ENCODE measurements at places on chromosomes 7 and 10.

GRCh38 chr7:5582532-5582935 is 158.9 kb upstream of the TNRC18 start:
- DNase-seq: no peak

GRCh38 chr7:103955985-103956384 is 33.5 kb downstream of the RELN start:
- no peak for DNase-seq

DNA sequence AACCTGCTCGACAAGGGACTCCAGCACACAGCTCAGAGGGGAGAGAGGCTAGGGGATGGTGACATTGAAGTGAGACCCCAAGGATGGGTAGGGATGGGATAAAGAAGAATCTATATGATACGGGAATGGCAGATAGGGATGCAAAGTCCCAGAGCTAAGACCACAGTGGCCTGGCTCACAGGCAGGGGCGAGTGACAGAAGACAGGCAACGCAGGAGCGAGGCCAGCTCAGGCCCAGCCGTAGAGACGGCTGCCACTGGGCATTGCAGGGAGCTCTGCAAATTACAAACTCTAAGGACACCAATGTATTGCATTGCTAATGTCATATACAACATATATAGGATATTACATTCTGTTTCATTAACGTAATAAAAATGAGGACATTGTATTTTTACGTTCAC is 131.4 kb downstream of the TCERG1L start:
- DNase-seq: no peak

DNA sequence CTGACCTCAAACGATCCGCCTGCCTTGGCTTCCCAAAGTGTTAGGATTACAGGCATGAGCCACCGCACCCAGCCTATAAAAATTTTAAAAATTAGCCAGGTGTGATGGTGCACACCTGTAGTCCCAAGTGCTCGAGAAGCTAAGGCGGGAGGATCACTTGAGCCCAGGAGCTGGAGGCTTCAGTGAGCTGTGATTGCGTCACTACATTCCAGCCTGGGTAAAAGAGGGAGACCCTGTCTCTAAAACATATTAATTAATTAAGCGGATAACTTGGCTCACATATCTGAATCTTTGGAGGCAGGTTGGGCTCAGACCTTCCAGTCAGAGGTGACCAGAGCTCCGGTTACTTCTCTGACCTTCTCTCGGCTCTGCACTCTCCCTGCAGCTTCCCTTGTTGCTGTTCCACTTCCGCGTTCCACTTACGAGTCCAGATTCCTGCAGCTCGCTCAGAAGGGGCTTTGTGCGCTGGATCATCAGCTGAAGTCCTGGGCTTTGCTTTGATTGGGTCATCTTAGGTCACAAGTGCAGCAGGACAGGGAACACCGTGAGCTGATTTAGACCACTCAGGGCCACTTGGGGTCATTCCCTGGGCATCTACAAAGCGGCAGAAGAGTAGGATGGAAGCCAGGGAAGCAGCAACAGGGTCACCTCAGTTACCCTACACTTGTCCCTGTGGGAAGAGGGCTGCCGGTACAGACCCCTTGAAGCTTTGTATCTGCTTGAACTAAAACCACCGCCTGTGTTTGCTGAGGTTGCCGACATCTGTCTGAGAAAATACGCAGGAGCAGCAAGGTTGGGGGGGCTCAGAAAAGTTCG is 2.0 kb upstream of the ARPC1B start:
- no peak for DNase-seq

DNA sequence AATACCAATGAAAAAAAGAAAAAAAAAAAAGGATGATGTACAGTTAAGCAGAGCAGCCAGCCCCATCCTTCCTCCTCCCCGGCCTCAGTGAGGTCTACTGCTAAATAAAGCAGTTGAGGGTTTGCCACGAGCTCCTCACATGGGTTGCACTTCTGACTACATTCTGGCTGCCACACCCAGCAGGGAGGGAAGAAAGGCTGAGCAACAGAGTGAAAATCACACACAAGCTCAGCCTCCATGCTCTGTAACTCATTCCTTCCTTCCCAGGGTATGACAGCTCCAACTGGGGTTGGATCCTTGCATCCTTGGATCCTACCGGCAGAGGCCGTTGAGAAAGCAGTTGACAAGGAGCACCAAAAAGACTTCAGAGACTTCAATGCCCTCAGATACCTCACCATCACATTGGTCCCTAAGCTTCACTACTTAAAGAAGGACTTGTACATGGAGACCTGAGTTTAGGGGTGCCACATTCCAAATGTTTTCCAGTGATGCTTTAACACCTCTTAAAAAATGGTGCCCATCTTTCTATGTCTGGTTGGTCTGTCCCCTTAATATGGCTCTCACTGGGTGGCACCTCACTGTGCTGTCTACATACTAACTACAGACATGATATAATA is 52.9 kb upstream of the PIK3CG start:
- no peak for DNase-seq

- DNase-seq: no peak
These were observed 28.5 kb upstream of the TRIM24 start for GRCh38 chr7:138431517-138431916.

- peak; percentile 43 for DNase-seq
These were observed 928 bp upstream of the CSTF2T start for GRCh38 chr10:51700228-51700817.

- no peak for DNase-seq
These were observed 15.4 kb downstream of the BBIP1 start for GRCh38 chr10:110903280-110904278.

DNA sequence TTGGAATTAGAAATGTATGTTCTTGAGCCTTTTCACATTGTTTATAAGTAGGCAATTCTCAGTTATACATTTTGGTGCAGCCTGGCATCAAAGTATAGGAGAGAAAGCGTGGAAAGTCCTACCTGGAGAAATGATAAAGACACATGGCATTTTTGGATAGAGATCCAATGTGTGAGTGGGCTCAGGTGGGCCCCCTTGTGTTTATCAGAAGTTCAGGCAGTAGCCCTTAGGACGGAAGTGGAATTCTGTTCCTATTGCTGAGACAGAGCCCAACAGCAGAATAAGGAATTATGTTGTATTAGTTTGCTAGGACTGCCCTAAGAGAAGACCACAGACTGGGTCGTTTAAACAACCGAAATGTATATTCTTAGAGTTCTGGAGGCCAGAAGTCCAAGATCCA is 85.2 kb upstream of the AMPH start:
- DNase-seq: no peak

GRCh38 chr7:30954914-30955313 is 8.8 kb upstream of the GHRHR start:
- no peak for DNase-seq

- DNase-seq: no peak
These were observed 1019.0 kb downstream of the KCNMA1 start for GRCh38 chr10:76618641-76619040.

DNA sequence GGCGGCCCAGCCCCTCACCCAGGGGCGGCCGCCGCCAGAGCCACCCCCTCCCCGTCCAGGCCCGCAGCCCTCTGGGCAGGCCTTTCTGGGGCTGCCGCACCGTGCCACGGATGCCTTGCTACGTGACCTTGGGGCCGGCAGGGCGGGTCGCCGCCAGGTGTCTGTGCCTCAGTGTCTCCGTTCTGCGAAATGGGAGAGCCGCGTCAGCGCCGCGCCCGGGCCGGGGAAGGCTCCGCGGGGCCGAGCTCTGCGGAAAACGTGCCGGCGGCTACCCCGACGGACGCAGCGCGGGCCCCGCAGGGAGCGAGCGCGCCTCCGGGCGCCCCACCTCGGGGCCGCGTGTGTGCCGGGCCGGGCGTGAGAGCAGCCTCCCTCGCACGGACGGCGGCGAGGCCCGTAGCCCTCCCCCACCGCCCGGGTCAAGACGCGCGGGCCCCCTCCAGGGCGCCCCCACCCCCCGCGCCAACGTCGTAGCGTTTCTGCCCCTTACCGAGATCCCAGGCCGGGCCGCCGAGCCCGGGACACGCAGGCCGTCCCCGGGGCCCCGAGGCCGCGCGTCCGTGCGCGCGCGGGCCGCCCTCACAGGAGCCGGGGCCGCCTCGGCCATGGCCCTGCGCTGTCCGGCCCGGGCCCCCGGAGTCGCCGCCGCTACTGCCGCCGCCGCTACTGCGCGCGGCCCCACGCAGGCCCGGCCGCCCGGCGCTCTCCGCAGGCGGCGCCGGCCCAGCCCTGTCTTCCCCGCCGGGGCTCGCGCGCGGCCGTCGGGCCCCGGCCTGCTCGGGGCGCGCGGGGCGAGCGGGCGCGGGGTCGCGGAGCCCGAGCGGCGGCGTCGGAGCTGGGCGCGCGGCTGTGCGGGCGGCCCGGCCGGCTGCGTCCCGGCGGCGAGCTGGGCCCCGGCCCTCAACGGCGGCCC is 1.1 kb downstream of the ZNF777 start:
- peak; percentile 26 for DNase-seq

DNA sequence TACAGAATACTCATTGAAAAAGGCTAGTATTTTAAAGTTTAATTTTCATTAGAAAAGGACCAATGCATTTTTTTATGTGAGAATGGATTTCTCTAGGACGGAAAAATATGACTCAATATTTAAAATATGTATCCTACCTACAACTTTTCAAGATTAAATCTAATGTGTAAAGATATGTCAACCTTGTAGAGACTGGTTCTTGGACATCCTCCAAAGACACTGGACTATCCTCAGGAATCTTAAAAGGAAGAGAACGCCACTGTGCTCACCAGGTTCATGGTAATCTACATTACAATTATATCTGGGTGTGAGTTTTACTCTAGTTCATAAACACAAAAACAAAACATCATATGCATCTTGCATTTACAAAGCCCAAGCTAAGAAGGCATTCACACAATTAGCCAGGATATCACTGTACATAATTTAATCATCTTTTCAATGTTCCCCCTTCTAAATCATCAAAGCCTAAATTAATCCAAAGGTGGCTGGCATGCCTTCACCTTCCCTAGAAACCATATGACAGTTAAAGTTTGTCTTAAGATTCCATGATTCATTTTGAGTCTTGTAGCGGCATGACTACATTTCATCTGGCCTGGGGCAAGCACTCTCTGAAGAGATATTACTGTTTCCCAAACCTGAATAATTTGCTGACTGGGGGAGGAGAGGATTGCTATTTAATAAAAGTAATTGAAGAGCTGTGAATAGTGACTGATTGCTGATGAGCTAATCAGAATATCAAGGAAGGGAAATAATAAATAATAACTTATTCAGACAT is 12.0 kb downstream of the SGCE start:
- no peak for DNase-seq

- no peak for DNase-seq
These were observed 128.7 kb downstream of the ETV1 start for GRCh38 chr7:13860734-13861133.

Data from LoVo (cell line).